Right lung (tissue), 10 donors: ENCODE measurements at places on chromosomes 5 and 9. TPM values are rescaled to one million over a fixed set of nuclear protein-coding genes. Genes with fewer than 3 reads are reported as not detected.

The CATSPER3 gene
- polyA plus RNA-seq: 0.95 TPM

The ZDHHC11B gene
- 42.4 TPM for polyA plus RNA-seq

The BAG1 gene
- 72.9 TPM for polyA plus RNA-seq

- no peak for DNase-seq
Observed at GRCh38 chr5:112866739-112867138, 5.7 kb downstream of the SRP19 start.

DNA sequence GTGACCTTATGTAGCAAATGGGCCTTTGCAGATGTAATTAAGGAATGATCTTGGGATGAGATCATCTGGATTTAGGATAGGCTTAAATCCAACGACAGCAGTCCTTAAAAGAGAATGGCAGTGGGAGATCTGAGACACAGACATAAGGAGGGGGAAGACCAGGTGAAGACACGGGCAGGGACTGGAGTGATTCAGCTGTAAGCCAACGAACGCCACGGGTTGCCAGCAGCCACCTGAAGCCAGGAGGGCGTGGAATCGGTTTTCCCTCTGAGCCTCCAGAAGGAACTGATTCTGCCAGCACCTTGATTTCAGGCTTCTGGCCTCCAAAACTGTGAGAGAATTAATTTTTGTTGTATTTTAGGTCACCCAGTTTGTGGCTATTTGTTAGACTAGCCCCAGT is 218.6 kb upstream of the ANKRD55 start:
- DNase-seq: no peak

DNA sequence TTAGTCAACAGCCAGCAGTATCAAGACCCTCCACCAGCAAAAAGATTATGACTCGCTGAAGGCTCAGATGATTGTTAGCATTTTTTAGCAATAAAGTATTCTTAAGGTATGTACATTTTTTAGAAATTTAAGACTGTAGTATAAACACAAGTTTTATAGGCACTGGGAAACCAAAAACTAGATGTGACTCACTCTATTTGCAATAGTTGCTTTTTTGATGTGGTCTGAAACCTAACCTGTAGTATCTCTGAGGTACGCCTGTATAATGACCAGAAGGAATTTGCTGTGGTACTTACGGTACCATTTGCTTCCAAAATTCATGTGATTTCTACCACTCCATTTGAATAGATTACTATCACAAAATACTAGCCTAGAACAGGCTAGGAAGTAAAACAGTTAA is 60.8 kb downstream of the WDR41 start:
- DNase-seq: no peak

DNA sequence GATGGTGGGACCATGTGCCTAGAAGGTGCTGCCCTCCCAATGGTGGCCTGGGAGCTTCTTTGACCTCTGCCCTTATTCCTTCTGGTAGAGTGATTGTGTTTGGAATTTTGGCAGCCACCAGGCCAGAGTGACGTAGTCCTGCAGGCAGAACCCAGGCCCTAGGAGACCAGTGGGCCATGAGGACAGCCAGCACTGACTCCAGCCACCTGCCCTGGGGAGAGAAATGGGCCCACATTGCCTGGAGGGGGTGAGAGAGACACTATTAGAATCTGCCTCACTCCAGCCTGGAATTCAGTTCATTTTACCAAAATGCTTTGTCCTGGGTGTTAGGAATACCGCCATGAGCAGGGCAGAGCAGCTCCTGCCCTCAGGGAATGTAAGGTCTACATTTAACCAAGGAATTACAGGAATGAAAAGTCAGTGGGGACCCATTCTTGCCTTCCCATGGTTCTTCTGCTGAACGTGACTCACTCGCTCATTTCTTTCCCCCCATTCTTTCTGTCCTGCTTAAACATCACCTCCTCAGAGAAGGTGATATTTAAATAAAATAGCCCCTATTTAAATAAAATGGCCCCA is 5.5 kb upstream of the COL27A1 start:
- no peak for DNase-seq

DNA sequence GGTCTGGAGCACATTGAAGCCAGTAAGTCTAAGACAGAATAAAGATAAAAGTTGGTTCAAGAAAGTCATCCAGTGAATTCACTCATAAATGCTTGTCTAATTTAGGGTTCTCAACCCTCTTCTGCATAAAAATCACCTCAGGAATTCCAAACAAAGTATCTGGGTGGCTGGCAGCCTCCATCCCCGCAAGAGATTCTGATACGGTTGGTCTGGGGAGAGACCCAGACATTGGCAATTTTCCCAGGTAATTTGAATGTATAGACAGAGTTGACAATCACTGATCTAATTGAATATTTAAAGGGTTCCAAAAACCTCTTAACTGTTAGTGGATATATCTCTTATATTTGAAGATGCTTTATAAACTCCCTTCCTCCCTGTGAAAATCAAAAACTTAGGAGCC is 14.9 kb downstream of the ADAMTSL1 start:
- no peak for DNase-seq

GRCh38 chr5:68778484-68778883 is 315.3 kb upstream of the SLC30A5 start:
- no peak for DNase-seq

- no peak for DNase-seq
Observed at GRCh38 chr5:24391816-24392215, 253.0 kb downstream of the CDH10 start.

- no peak for DNase-seq
Observed at GRCh38 chr9:107213561-107214028, 69.5 kb upstream of the RAD23B start.

GRCh38 chr5:35847961-35848360 is 8.7 kb upstream of the IL7R start:
- no peak for DNase-seq

GRCh38 chr9:90325913-90326653 is 316.5 kb downstream of the DIRAS2 start:
- no peak for DNase-seq

GRCh38 chr5:56552612-56553268 is 262.6 kb upstream of the MAP3K1 start:
- no peak for DNase-seq

DNA sequence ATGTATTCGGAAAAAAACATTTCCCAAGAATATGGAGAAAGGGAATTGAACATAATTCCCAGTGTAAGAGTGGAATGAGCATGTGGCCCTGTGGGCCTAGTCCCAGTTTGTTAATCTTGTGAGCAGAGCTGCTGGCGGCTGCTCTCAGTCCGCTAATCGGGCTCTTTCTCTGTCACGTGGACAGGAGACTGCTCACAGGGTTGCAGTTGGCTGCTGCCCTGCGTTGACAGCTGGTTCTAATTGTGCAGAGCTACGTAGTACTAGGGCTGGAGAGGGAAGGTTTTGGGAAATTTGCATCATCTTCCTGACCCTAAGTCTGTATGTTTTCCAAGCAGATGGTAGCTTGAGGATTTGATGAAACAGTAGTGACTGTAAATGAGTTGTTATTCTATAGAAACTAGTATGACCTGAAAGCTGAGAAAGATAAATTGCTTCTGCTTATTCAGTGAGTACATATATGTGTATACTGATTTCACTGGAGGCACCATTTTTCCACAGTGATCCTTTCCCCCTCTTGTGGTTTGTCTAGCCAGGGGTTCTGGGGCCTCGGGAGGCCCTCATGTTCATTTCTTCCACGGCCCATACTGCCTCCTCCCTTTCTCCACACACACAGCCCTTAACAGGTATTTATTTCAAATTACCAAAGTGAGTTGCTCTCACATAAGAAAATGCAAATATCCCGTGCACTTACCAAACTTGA is 100.6 kb downstream of the ANGPTL2 start:
- DNase-seq: peak; percentile 90

DNA sequence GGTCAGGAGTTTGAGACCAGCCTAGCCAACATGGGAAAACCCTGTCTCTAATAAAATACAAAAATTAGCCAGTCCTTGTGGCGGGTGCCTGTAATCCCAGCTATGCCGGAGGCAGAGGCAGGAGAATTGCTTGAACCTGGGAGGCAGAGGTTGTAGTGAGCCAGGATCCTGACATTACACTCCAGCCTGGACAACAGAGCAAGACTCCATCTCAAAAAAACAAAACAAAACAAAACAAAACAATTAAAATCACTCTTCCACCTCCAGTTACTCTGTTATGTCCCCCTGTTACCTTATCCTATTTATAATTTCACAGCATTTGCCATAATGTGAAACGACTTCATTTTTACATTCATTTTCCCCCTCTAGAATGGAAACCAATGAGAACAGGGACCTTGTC is 54.4 kb downstream of the CXXC5 start:
- no peak for DNase-seq

DNA sequence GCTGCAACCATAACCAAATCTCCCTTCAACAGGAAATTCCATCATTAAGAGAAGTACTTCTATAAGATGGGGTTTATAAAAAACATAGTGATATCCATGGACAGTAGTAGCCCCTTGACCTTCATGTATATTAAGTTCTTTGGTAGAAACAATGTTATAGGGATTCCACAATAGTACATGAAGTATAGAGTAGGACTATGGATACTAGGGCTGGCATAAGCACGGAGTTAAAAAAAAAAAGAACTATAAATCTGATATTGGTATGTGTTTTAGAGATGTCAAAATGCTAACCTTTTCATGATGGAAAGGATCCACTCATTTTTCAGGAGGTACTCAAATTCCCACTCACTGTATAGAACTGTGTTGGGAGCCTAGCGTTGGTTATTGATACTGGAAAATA is 337.6 kb downstream of the FGF10 start:
- no peak for DNase-seq

DNA sequence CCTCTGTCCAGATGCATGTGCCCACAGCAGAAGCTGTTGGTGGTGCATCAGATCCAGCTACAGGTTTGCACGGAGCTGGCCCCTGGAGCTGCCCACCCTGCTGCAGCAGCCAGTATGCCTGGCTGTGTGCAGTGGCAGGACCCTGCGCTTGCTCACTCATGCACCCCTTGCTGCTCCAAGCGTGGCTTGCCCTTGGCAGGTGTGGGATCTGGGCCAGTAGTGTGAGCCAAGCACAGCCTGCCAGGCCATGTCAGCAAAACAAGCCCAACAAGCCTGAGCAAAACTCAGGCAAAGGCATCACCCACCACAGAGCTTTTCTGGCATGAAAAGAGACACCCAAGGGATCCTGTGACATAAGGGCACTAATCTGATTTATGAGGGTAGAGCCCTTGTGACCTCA is 18.3 kb upstream of the ECPAS start:
- DNase-seq: no peak

- no peak for DNase-seq
Observed at GRCh38 chr9:93294011-93294410, 110.1 kb downstream of the WNK2 start.

DNA sequence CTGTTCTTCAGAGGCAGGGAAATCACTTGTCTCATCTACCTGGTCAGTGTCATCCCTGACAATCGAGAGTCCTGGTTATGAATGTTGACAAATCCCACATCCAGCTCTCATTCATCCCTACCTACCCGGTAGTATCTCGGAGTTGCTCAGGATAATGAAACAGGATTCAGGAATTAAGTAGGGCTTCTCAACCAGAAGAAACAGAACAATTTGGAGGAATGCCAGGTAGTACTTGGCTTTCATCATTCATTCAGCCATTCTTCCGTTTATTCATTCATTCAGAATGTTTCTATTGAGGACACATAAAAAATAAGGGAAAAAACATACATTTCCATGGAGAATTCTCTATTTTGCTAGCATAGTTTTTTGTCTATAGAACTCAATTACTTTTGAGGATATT is 195.0 kb downstream of the ARHGEF28 start:
- no peak for DNase-seq

DNA sequence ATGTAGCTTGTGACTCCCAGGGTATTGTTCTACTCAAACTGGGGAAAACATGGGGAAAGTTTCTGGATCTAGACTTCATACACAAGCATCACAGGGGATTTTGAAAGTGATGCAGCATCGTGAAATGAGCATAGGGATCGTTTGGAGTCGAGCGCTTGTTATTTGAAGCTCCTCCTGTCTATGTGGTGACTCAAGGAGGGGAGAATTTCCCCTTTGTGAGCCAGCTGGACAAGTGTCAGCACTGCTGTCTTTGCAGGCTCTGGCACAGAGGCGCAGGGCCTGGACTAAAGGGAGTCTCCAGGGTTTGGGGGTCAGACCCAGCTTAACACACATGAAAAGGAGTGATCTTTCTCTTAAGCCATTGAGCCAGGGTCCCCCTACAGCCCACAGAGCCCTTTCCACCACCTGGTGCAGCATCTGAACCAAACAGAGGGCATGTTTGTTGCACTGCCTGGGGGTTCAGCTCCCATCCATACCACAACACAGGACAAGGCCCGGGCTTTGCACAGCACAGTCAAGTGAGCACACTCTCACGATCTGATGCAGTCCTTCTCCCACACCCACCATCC is 51.0 kb downstream of the IRF1 start:
- peak; percentile 74 for DNase-seq

- DNase-seq: peak; percentile 51
Observed at GRCh38 chr5:119356612-119357188, 881 bp downstream of the TNFAIP8 start.

GRCh38 chr5:159833088-159833487 is 83.2 kb upstream of the ADRA1B start:
- no peak for DNase-seq

GRCh38 chr5:154311362-154311761 is 120.8 kb downstream of the GALNT10 start:
- DNase-seq: no peak

GRCh38 chr9:125558453-125559092 is 148.4 kb downstream of the MAPKAP1 start:
- peak; percentile 66 for DNase-seq

- no peak for DNase-seq
Observed at GRCh38 chr5:61626639-61627282, 294.7 kb downstream of the ZSWIM6 start.

DNA sequence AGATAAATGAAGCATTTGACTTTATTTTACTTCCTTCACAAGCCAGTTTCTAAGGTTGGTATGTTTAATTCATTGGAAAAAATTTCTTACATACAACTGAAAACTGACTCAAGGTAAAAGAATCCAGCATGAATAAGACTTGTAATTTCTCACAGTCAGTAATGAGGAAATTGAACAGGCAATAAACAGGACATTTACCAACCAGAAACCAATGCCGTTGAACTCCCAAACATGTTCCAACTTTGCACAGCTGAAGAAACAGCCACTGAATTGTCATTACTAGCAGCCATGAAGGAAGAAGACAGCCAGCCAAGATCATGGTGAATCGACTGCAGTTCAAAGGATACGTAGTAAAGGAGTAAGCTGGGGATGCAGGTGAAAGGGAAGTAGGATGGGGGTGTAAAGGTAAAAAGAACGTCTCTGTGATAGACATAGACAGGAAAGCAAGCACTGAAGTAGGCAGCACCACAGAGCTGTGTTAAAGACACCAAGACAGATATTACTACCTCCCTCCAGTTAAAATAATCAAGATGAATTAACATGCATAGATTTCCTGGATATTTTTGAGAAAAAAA is 21.3 kb upstream of the SLC12A2 start:
- no peak for DNase-seq

DNA sequence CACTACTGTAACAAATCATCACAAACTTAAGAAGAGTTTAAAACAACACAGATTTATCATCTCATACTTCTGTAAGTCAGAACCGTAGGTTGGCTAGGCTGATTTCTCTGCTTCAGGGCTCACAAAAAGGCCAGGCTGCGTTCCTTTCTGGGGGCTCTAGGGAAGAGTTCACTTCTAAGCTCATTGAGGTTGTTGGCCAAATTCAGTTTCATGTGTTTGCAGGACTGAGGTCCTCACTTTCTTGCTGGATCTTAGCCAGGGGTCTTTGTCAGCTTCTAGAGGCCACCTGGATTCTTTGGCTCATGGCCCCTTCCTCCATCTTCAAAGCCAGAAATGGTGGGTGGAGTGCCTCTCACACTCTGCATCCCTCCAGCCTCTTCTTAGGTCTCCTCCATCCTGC is 76.0 kb downstream of the ACTBL2 start:
- no peak for DNase-seq
